Common myeloid progenitor, CD34-positive (primary cell): ENCODE measurements at places on chromosomes 7 and 10.
A peak's percentile ranks its signal among the peaks of the same experiment; 100 is the strongest.

DNA sequence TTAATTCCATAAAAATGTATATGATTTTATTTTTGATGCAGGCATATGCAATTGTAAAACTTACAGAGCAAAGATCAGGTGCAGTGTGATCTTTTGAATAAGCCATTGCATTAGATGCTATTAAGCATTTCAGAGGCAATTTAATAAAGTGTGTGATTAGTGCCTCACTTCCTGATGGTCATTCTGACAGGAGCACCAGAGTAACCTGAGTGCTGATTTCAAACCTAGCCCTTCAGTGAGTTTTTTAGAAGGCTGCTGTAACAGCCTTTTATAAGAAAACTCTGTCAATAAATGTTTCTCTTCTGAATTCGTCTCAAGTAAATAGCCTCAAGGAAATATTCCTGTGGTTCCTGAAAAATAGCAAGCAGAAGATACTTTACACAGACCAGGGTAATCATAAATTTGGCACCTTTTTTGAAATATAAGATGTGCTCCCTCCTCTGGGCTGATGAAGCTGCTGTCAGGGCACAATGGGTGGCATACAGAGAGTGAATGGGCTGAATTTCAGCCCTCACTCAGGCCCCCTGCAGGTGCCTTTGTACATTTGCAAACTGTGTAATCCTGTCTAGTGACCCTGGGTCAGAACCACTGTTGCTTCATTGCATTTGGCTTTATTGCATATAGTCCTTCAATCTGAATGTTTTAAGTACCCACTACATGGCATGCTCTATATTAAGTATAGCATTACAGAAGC, 193.7 kb upstream of the CSTF2T start:
- DNase-seq: peak; percentile 23

- DNase-seq: peak; percentile 35
Observed at GRCh38 chr10:69957886-69958555, 94.6 kb upstream of the MACROH2A2 start.

GRCh38 chr7:120360918-120361317, 87.9 kb downstream of the KCND2 start:
- DNase-seq: no peak

- no peak for DNase-seq
Observed at GRCh38 chr10:105149371-105149891, 508.3 kb downstream of the SORCS3 start.

GRCh38 chr10:71735709-71736569, 16.4 kb upstream of the C10orf105 start:
- peak; percentile 77 for DNase-seq

GRCh38 chr7:131502810-131503508, 53.5 kb downstream of the PODXL start:
- DNase-seq: no peak

GRCh38 chr7:1857487-1858421, 187.7 kb downstream of the ELFN1 start:
- no peak for DNase-seq

DNA sequence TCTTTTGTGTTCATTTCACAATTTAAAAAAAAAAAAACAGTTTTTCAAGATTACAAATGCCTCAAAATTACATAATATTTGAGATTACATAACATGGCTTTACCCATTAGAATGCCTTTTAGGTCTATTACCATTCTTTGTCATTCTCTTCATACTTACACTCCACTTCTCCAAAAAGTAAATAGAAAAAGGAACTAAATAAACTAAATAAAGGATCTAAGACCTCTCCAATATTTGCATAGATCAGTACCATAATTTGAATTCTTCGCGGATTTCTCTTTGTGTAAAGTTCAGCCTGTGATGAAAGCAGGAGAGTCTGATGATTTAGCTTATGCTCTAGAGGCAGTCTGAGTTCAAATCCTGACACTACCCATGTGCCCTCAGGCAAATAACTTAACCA, 56.4 kb upstream of the C1GALT1 start:
- DNase-seq: no peak

- DNase-seq: peak; percentile 86
Observed at GRCh38 chr10:132684164-132684891, 101.6 kb downstream of the NKX6-2 start.

GRCh38 chr10:121049489-121049888, 198.3 kb downstream of the WDR11 start:
- DNase-seq: no peak

- peak; percentile 9 for DNase-seq
Observed at GRCh38 chr7:140541513-140542227, 62.4 kb upstream of the MKRN1 start.

- DNase-seq: no peak
Observed at GRCh38 chr10:110358869-110359629, 54.3 kb upstream of the SMNDC1 start.

- DNase-seq: no peak
Observed at GRCh38 chr7:47812429-47813136, 135.7 kb downstream of the PKD1L1 start.

- DNase-seq: no peak
Observed at GRCh38 chr10:50552308-50552707, 71.4 kb downstream of the SGMS1 start.

DNA sequence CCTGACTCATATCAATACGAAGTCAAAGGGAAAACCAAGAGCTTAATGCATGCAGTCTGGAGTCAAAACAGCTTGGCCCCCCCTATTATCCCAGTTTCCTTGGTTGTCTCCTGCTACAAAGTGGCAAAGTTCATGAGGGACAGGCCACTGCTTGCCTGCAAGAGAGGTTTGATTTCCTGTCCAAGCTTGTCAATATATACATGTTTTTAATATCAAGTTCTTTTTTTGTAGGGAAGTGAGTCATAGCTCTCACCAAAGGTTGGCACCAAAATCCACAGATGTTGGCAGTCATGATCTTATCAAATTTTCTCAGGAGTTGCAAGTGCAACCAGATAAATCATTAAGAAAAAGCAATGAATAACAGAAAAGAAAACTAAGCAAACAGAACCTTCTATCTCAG, 176.8 kb downstream of the COBL start:
- DNase-seq: peak; percentile 93

GRCh38 chr7:36755484-36755883, 31.2 kb upstream of the AOAH start:
- DNase-seq: no peak

DNA sequence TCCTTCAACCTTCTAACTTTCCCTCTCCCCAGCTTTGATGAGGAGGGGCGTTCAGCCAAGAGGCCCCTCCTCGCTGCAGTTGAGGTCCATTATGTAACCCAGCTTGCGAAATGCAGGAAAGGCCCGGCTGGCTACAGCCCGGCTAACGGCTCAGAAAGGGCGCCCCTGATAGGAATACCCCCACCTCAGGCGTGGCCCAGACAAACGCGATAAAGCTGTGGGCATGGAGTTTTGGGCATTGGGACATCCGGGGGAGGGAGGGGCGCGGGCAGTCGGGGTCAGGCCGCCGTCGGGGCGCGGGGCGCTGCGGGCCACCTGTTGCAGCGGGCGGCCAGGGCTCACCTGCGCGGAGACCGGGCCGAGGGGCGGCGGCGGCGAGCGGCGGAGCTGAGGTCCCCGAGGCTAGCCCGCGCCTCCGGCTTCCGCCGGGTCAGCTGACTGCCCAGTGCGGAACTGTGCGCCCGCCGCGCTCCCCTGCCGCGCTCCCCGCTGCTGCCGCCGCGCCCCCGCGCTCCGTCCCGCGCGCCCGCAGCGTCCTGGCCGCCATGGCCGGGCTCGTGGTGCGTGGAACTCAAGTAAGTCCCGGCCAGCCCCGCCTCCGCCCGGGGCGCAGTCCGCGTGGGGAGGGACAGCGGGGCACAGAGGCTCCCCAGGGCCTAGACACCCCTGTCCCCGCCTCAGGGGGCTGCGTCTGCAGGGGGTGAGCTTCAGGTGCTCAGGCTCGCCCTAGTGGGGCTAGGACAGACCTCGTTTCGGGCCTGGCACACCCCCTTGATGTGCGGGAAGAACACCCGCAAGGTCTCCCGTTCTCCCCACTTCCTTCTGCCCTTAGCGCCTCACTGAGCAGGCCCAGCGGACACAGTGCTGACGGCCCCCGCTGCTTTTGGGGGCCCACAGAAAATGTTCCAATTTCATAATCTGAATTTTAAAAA, at the start of gene LRMDA:
Gene LRMDA (plus strand): TSS at position 445 of the 932 bp plus-strand sequence.
- peak; percentile 67 for DNase-seq

DNA sequence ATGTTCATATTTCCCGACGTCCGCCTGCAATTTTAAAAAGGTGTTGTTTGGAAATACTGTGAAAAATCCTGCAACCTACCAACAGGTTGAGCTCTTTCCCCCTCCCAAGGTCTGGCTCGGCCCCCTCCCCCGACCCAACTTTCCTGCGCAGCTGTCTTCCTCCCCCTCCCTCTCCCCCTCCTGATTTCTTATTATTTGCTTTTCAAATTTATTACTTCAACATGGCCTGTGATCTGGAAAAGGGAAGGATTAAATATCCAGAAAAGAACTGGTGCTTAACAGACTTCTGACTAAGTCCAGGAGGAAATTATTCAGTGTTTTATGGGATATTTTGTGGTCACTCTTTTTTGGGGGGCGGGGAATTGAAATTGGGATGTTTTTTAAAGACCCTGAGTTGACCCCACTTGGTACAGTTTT, 2.4 kb downstream of the ARID5B start:
- DNase-seq: no peak

- no peak for DNase-seq
Observed at GRCh38 chr7:87234949-87235348, 15.4 kb upstream of the TMEM243 start.

- DNase-seq: no peak
Observed at GRCh38 chr10:46548498-46549090, 7.9 kb downstream of the GPRIN2 start.

GRCh38 chr7:35260246-35260645, 6.3 kb upstream of the TBX20 start:
- no peak for DNase-seq

DNA sequence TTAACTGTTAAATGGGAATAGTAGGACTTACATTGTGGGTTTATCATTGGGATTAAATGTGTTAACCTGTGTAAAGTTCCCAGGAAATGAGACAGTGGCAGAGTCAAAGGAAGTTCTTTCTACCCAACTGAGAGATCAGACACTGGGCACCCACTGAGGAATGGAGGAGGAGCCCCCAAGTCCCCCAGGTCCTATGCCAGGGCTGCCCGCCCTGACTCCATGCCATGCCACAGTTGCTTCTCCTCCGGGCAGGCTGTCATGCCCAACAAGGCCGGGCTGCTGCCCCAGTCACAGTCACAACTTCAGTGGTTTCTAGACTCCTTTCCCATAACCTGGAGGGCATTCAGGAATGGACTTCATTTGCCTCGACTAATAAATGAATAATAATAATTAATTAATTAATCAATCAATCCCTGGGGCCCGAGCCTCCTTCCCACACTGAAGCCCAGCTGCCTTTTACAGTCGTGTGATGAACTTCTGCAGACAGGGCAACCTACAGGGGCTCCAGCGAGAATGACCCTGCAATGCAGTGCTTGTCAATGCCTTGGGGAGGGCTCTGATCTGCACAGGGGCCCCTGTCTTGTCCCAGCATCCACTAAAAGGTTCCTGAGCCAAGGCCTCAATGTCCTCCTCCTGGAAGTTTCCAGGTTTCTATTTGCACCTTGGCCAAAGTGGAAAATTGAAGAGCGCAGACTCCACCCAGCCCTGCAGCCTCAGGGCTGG, 32.4 kb downstream of the DRGX start:
- DNase-seq: no peak

- peak; percentile 16 for DNase-seq
Observed at GRCh38 chr10:126111516-126111915, 215.2 kb downstream of the FANK1 start.

- no peak for DNase-seq
Observed at GRCh38 chr7:31054608-31055278, 2.6 kb downstream of the ADCYAP1R1 start.

GRCh38 chr7:98049034-98049433, 57.6 kb upstream of the LMTK2 start:
- no peak for DNase-seq
